ENCODE measurements at places on chromosomes 2 and 18. TPM values are rescaled to one million over a fixed set of nuclear protein-coding genes. Genes with fewer than 3 reads are reported as not detected.

GRCh38 chr18:634551-635045 lies 22.9 kb upstream of the TYMS start:
- no peak for DNase-seq
- H3K36me3 ChIP-seq = no peaks in the 10 kb centered on the region
- H3K27ac ChIP-seq = no peak overlapping the region
- H3K4me1 ChIP-seq = no peaks in the 10 kb centered on the region
- H3K4me3 ChIP-seq = no peak overlapping the region
- H3K27me3 ChIP-seq = no peaks in the 10 kb centered on the region

The TUBB8B gene
- not detected for total RNA-seq

- no peak for DNase-seq
- no peak overlapping the region for H3K27ac ChIP-seq
- H3K36me3 ChIP-seq = peaks cover 38% of the 10 kb centered on the region
- H3K4me3 ChIP-seq = no peak overlapping the region
- H3K4me1 ChIP-seq = peaks cover 67% of the 10 kb centered on the region
These were observed 49.5 kb downstream of the EPAS1 start for GRCh38 chr2:46346719-46347118.

The CCDC195 gene
- total RNA-seq = not detected

The SERPINB3 gene
- not detected for total RNA-seq

DNA sequence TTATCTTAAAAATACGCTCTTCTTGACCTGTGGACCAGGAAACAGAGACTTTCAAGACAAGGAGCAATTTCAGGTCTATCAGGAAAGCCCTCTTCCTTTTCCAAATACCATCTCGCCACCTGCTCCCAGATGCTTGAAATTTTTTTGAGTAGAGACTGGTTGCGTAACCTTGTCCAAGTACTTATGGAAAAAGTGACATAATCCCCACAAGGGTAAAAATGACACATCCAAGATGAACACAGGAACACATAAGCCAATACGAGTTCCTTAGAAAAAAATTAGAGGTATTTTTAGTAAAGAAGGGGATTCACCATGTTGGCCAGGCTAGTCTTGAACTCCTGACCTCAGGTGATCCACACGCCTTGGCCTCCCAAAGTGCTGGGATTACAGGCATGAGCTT lies 1.8 kb downstream of the SERPINB13 start:
- no peak overlapping the region for H3K4me3 ChIP-seq
- no peak for DNase-seq
- H3K4me1 ChIP-seq = no peaks in the 10 kb centered on the region
- H3K27ac ChIP-seq = no peak overlapping the region
- H3K36me3 ChIP-seq = no peaks in the 10 kb centered on the region
- H3K27me3 ChIP-seq = no peaks in the 10 kb centered on the region

The KIAA2012 gene
- total RNA-seq = 0.45 TPM

- no peaks in the 10 kb centered on the region for H3K4me1 ChIP-seq
- DNase-seq = no peak
- H3K36me3 ChIP-seq = no peaks in the 10 kb centered on the region
- no peak overlapping the region for H3K27ac ChIP-seq
- H3K27me3 ChIP-seq = no peaks in the 10 kb centered on the region
These were observed 104.4 kb downstream of the INHBB start for GRCh38 chr2:120450196-120450820.

DNA sequence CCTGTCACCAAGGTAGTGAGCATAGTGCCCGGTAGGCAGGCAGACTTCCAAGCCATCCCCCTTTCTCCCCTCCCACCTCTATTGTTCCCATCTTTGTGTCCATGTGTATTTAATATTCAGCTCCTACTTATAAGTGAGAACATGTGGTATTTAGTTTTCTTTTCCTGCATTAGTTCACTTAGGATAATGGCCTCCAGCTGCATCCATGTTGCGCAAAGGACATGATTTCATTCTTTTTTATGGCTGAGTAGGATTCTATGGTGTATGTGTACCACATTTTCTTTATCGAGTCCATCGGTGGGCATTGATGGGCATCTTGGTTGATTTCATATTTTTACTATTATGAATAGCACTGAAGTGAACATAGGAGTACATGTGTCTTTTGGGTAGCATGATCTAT lies 35.3 kb downstream of the MMADHC start:
- H3K27me3 ChIP-seq = no peaks in the 10 kb centered on the region
- no peak for DNase-seq
- H3K36me3 ChIP-seq = no peaks in the 10 kb centered on the region
- no peak overlapping the region for H3K4me3 ChIP-seq
- no peaks in the 10 kb centered on the region for H3K4me1 ChIP-seq

GRCh38 chr2:162072181-162072702 lies 1.8 kb downstream of the DPP4 start:
- no peak overlapping the region for H3K4me3 ChIP-seq
- DNase-seq = no peak
- peaks cover 30% of the 10 kb centered on the region for H3K27me3 ChIP-seq
- peaks cover 24% of the 10 kb centered on the region for H3K4me1 ChIP-seq

DNA sequence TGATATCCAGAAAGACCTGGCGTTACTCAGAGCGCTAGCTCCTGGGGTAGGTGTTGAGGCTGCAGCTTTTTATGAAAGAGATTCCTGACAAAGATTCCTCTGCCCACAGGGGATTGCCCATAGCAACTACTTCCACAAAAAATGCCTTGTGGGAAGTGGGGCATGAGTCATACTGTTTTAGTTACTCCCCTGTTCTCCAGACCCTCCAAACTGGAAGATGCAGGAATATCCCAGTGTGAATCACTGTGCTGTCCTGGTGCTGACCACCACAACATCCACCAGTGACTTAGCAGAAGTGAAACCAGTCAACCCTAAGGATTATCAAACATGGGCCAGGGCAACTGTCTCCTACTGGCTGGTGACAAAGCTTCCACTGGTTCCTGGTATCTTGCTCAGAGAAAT lies 61.8 kb downstream of the CDH2 start:
- DNase-seq = no peak
- no peak overlapping the region for H3K4me3 ChIP-seq
- H3K27ac ChIP-seq = no peak overlapping the region

GRCh38 chr2:58862244-58862643 lies 621.1 kb upstream of the FANCL start:
- no peak for DNase-seq
- no peaks in the 10 kb centered on the region for H3K36me3 ChIP-seq
- H3K4me3 ChIP-seq = no peak overlapping the region
- no peak overlapping the region for H3K27ac ChIP-seq
- H3K4me1 ChIP-seq = no peaks in the 10 kb centered on the region

GRCh38 chr2:175552902-175553301 lies 371.4 kb upstream of the ATP5MC3 start:
- no peaks in the 10 kb centered on the region for H3K4me1 ChIP-seq
- H3K36me3 ChIP-seq = no peaks in the 10 kb centered on the region
- no peak overlapping the region for H3K4me3 ChIP-seq
- no peak for DNase-seq

The ARPC2 gene
- 272 TPM for total RNA-seq

DNA sequence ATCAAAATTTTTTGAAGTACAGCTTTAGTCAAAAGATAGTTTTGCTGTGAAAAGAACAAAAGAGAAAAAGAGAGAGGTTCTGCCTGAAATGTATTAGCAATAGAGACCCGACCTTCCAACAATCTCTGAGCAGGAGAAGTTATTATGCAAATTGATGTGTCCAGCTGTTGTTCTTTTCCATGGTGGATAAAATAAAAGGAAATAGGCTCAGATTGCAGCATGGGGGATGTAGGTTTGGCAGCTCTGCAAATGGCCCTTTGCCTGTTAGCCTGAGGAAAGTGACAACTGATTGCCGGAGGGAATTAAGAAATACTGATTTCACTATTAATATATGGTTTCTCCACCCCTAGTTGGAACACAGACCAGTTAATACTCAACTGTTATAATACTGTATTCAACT lies 1283.2 kb upstream of the NXPH2 start:
- H3K27ac ChIP-seq = no peak overlapping the region
- no peaks in the 10 kb centered on the region for H3K27me3 ChIP-seq
- no peak for DNase-seq
- no peaks in the 10 kb centered on the region for H3K4me1 ChIP-seq
- H3K4me3 ChIP-seq = no peak overlapping the region

The L3MBTL4 gene
- 2.9 TPM for total RNA-seq

DNA sequence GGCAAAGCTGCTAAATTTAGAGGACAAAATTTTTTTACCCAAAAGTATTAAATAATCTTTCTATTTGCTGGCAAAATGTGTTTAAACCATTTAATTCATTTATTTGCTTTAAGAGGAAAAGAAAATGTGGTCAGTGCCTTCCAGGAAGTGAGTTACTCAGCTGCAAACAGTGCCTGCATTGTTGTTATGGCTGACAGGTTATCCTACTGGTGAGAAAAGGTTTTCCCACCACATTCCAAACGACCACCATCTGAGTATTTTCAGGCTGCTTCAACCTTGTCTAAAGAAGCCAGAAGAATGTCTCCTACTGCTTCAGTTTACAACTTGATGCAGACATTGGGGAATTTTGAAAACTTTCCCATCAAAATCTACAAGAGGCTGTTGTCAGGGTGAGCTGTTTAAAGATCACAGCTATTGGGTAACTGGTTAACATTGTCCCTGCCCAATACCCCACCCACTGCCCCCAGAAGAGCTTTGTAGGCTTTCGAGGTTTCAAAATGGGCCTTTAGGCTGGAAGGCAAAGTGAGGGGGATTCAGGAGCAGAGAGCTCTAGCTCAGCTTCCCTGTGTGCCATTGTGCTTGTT lies 461.3 kb upstream of the FANCL start:
- no peak for DNase-seq
- no peak overlapping the region for H3K4me3 ChIP-seq
- no peaks in the 10 kb centered on the region for H3K4me1 ChIP-seq
- no peaks in the 10 kb centered on the region for H3K36me3 ChIP-seq
- H3K27me3 ChIP-seq = no peaks in the 10 kb centered on the region

DNA sequence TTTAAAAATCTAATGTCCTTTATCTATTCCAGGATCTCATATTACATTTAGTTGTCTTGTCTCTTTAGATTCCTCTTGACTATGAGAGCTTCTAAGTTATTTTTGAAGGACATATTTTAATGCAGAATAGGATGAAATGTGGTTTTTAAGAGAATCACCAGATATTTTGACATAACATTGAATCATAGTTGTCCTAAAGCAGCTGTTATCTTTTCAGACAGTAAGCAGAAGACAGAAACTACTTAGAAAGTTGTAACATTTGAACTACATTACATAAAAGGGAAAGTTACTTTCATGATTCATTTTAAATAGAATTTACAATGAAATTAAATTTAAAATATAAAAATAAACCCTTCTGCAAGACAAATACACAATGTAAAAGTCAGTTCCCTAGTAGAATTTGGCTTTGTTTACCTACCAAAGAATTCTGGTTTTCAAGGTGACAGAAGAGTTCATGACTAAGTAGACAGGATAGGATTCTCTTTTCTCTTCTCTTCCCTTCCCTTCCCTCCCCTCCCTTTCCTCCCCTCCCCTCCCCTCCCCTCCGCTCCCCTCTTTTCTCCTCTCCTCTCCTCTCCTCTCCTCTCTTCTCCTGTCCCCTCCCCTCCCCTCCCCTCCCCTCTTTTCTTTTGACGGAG lies 186.0 kb downstream of the DIS3L2 start:
- H3K4me3 ChIP-seq = no peak overlapping the region
- no peak overlapping the region for H3K27ac ChIP-seq
- H3K27me3 ChIP-seq = no peaks in the 10 kb centered on the region
- no peak for DNase-seq

DNA sequence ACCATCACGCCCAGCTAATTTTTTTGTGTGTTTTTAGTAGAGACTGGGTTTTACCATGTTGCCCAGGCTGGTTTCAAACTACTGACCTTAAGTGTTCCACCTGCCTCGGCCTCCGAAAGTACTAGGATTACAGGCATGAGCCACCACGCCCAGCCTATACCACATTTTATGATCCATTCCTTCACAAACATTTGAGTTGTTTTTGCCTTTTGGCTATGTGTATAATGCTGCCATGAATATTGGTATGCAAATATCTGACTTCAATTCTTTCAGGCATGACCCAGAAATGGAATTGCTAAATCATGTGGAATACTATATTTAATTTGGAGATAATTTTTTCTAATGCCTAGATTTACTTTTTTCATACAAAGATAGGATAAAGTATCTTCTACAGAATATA lies 68.6 kb downstream of the TTC27 start:
- H3K27ac ChIP-seq = no peak overlapping the region
- no peak for DNase-seq
- no peak overlapping the region for H3K4me3 ChIP-seq

- no peak for DNase-seq
- H3K27ac ChIP-seq = no peak overlapping the region
- peaks cover 6% of the 10 kb centered on the region for H3K36me3 ChIP-seq
- H3K4me1 ChIP-seq = no peaks in the 10 kb centered on the region
These were observed 38.1 kb downstream of the AFTPH start for GRCh38 chr2:64562148-64562784.

DNA sequence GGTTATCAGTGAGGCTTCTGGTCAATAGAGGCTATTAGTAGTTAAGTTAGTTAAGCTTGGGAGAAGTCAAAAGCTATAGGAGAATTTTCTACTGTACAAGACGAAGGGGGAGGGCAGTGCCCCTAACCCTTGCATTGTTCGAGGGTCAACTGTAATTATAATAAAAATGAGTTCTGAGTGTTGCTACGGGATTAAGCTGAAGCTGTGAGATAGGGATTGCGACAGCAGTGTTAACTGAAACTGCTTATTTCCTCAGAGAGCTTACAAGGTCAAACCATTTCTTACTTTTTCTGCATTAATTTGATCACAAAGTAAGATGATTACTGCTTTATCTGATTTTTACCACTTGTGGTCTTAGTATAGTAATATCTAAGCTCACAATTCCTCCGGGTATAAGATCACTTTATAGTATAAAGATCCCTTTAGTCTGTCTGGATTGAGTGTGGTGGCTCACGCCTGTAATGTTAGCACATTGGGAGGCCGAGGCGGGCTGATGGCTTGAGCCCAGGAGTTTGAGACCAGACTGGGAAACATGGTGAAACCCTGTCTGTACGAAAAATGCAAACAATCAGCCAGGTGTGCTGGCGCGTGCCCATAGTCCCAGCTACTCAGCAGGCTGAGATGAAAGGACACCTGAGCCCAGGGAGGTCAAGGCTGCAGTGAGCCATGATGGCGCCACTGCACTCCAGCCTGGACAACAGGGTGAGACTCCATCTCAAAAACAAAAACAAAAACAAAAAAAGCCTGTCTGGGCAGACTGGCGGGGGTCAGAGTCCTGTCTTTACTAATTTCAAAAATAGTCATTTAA lies 119.5 kb upstream of the TLK1 start:
- no peak overlapping the region for H3K27ac ChIP-seq
- H3K4me3 ChIP-seq = no peak overlapping the region
- DNase-seq = no peak
- no peaks in the 10 kb centered on the region for H3K36me3 ChIP-seq

DNA sequence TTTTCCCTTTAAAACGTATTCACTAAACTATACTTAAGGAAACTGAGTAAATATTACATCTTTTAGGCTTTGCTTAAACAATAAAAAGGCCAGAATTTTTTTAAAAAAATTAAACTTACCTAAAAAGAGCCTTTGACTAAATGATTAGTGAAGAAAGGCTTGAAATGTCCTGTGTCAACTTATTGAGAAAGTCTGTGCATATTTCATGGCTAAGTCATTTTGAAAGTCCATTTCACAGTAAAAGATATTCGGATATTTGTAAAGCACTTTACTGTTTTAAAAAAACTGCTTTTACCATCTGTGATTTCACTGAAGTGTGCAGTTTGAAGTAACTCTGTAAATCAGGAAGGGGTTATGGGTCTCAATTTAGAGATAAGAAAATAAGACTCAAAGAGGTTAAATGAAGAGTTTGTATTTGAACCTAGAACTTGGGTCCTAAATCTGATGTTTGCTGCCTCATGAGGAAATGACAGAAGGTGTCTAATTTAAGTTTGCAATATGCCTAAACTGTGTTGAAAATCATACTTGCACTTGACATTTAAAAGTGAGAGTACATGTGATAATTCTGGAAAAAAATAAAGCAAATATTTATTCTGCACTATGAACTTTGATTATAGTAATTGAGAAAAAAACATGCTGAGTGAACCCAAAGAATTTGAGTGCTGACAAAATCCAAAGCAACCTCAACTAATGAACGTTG lies 50.5 kb downstream of the RAB27B start:
- H3K27ac ChIP-seq = no peak overlapping the region
- no peak for DNase-seq
- H3K4me1 ChIP-seq = no peaks in the 10 kb centered on the region

Measured in esophagus muscularis mucosa (tissue), 4 donors.